ENCODE measurements at places on chromosomes 4 and X.

GRCh38 chrX:20829665-20830491, 544.3 kb upstream of the CNKSR2 start:
- DNase-seq: no peak

DNA sequence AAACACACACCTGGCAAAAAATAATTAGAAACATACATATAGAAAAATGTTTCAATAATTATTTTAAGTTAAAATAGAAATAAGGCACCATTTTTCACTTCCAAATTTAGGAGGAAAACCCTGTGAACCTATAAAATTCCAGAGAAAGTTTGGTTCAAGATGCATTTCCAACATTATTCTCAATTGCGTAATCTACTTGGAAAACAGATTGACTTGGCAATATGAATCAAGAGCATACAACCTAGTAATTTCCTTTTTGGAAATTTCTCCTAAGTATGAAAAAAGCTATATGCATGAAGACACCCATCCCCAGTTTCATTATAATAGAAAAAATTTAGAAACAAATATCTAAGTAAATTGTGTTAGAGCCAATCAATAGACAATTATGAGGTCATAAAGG, 242.9 kb downstream of the IQCM start:
- DNase-seq: no peak

DNA sequence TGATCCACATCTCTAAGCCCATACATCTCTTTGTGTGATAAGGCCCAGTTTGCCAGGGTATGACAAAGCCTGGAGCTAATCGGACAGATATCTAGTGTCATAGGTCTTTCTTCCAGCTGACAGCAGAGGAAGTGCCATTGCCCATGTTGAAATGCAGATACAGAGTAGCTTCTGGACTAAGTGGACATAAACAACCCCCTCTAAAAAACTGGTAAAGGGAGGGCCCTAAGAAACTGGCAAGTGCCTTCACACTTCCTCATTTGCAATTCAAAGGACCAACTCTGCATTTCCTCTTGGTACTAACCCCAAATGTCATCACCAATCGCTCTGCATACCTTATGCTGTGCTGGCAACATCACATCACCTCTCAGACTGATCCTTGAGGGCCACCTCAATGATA, 20.8 kb downstream of the ARHGEF6 start:
- no peak for DNase-seq

GRCh38 chr4:2057382-2058065, 1.6 kb upstream of the NAT8L start:
- DNase-seq: no peak
